ENCODE measurements at places on chromosomes 7 and 10. TPM values are rescaled to one million over a fixed set of nuclear protein-coding genes. Genes with fewer than 3 reads are reported as not detected.

The ANXA8L1 gene
- total RNA-seq = 193 TPM

The THSD7A gene
- 1.00 TPM for total RNA-seq

The PPP3CB gene
- 19.2 TPM for total RNA-seq

The PITX3 gene
- not detected for total RNA-seq

The DYDC2 gene
- not detected for total RNA-seq

The CLCN1 gene
- total RNA-seq = 0.68 TPM

The ZNF775 gene
- 1.3 TPM for total RNA-seq

The CCDC172 gene
- not detected for total RNA-seq

The TRPV5 gene
- total RNA-seq = not detected

The NACAD gene
- total RNA-seq = 0.20 TPM

The DGKI gene
- total RNA-seq = 0.20 TPM

The PLOD3 gene
- 10.6 TPM for total RNA-seq

The IL6 gene
- not detected for total RNA-seq

The HABP2 gene
- total RNA-seq = 0.04 TPM

The VENTX gene
- total RNA-seq = 0.12 TPM

The SH2D4B gene
- 0.04 TPM for total RNA-seq

The SLC13A1 gene
- not detected for total RNA-seq

The ADRB1 gene
- total RNA-seq = 0.04 TPM

The CTAGE15 gene
- 1.4 TPM for total RNA-seq

The ATP6V0A4 gene
- 1.6 TPM for total RNA-seq

- peak; percentile 39 for ATAC-seq
Observed at GRCh38 chr10:80485946-80486764, 32.0 kb downstream of the TSPAN14 start.

GRCh38 chr7:98238976-98239375, 13.1 kb downstream of the TECPR1 start:
- ATAC-seq = no peak

GRCh38 chr10:69884686-69885085, 83.0 kb downstream of the COL13A1 start:
- no peak for ATAC-seq

DNA sequence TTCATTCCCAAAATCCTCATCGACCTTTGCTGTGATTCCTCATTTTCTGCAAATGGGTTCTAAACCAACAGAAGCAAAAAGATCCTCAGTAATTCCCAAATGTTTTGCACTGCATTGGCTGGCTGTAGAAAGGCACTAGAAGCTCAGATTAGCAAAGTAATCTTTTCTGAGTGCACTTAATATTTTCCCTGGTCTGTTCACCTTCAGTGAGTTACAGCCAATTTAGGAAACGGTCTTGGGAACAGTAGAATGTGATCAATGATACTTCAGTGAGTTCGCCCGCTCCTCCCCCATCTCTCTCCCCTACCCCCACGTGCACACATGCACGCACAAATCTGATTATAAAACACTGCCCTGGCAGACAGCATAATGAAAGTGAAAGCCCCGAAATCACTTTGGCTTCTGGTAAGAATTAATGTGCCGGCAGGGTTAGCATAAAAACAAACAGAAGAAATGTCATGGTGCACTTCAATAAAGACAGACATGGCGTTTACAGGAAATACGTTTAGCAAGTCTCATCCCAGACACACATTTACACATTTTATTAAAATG, 201.3 kb upstream of the CDCA7L start:
- ATAC-seq = no peak

- ATAC-seq = no peak
Observed at GRCh38 chr7:10308276-10308675, 665.4 kb upstream of the PHF14 start.

GRCh38 chr10:80493522-80494051, 39.5 kb downstream of the TSPAN14 start:
- ATAC-seq = peak; percentile 11

GRCh38 chr7:33379891-33380525, 250.6 kb downstream of the BBS9 start:
- ATAC-seq = no peak

GRCh38 chr7:144019457-144019856, 19.3 kb downstream of the OR6B1 start:
- no peak for ATAC-seq

- no peak for ATAC-seq
Observed at GRCh38 chr7:26365901-26366275, 74.2 kb downstream of the SNX10 start.

DNA sequence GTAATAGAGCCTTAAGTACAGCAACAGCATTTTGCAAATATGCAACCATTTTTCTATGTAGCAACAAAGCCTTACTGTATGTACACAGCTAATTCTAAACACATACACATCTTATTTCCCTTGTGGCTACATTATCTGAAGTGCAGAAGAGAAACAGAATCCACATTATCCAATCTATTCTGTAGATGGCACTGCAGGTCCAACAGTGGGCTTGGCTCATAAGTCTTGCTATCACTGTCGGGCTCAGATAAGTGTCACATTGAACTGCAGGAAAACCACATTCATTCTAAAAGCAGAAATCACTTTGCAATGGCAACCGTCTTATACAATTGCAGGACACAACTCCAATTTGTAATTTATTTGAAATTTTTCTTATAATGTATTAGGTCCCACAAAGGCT, 109.8 kb upstream of the NOBOX start:
- ATAC-seq = no peak

DNA sequence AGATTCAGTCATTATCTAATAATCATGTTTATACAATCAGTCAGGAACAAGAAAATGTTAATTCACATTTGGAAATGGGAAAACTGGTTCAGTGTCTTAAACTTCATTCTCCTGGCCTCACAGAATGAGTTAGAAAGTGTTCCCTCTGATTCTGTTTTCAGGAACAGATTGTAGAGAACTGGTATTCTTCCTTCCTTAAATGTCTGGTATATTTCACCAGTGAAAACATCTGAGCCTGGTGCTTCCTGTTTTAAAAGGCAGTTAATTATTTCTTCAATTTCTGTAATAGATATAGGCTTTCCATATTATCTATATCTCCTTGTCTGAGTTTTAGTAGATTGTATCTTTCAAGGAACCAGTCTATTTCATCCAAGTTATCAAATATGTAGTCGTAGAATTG, 97.1 kb upstream of the TMEM168 start:
- ATAC-seq = no peak

- ATAC-seq = no peak
Observed at GRCh38 chr7:72040641-72041040, 371.5 kb downstream of the CALN1 start.

DNA sequence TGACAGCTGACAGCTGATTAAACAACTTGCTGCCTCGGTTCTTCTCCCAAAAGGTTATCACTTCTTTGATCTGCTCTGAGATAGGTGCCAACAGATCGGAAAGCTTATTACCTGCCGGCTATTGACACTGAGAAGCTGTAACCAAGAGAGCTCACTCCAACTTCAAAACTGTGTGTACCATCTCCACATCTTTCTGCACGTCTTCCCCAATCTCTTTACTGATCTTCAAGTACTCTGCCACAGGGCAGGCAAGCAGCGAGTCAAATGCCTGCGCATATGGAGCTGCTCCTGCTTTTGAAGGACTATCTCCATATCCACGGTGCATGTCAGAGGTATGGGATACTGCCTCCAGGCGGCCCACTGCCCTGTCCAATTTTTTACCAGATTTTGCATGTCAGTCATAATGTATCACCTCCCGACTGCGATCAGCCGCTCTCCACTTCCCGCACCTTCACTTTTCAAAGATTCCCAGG, 352 bp upstream of the ZNF485 start:
- no peak for ATAC-seq

DNA sequence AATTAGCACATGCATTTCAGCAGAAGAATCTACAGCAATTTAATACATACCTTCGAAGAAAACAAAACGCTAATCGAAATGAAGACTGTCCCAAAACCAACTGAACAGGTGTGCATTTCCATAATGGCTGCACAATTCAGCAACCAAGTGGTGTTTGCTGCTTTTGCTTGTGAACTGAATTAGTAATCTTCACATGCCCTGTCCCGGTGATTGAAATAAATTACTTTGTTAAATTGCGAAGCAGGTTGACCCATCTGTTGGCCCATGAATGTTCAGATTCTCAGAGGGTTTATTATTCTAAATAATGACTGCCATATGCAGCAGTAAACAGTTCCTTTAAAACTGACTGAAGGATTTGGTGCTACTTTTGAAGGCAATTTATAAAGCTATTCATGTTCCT, 445.2 kb upstream of the NFE2L3 start:
- no peak for ATAC-seq

GRCh38 chr7:53437336-53437735, 401.9 kb downstream of the POM121L12 start:
- no peak for ATAC-seq

DNA sequence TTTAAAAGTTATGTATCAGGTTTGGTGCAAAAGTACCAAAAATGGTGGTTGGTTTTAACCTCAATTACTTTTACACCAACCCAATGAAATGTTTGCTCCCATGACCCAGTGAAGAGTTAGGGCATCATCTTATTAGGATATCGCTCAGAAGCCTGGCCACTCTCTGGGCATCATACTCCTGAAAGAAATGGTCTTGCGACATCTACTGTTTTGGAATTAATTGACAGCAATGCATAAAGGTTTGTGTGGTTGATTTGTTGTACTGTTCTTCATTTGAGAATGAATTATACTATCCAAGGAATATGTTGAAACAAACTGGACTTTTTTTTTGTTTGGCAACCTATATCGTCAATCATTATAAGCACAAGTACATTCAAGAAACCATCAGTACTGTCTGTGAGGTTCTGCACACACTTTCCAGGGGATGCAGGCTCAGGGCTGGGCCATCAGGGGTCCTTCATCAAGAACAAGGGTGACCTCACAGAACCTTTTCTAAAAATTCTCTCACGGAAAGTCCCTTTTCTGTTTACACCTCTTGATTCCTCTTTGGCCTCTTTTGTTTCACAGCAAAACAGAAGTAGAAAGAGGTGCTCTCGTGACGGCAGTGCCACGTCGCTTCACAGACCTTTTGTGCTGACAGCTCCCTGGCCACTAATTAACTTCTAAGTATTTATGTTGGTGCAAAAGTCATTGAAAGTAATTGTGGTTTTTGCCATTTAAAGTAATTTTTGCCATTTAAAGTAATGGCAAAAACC, 117.2 kb upstream of the KLF6 start:
- no peak for ATAC-seq

DNA sequence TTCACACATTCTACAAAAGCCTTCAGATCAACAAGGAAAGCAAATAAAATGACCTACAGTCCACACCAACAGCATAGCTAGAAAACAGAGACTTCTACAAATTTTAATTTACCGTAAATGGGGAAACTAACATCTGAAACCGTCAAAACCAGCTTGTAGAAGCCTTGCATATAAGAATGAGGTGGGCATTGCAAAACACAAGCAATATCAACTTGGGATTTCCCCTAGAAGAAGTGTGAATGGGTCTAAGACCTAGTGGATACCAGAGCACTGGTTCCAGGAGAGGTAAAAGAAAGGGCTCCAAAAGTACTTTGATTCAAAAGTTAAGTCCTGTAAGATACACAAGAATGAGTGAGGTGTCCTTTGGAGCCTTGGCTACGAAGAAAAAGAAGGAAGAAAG, 18.7 kb downstream of the RTKN2 start:
- ATAC-seq = no peak

- no peak for ATAC-seq
Observed at GRCh38 chr10:43294241-43294658, 27.4 kb upstream of the RASGEF1A start.

- peak; percentile 95 for ATAC-seq
Observed at GRCh38 chr7:95772298-95772770, at the start of gene DYNC1I1. Gene DYNC1I1, plus strand, starts transcription at chr7:95772554. Its CDS starts 32,176 bp downstream, at chr7:95804730.

DNA sequence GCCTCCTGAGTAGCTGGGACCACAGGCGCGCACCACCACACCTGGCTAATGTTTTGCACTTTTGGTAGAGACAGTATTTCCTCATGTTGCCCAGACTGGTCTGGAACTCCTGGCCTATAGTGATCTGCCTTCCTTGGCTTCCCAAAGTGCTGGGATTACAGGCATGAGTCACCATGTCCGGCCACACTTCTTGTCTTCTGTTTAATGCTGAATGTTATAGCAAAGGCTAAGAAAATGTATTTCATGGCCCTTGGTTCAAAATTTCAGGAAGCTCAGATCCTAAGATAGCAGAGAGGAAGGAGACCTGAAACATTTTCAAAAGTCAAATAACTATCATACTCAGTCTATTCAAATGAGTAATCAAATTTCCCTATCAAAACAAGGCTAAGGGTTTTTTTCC, 229.6 kb downstream of the BAMBI start:
- ATAC-seq = no peak

- no peak for ATAC-seq
Observed at GRCh38 chr10:95287281-95287680, 3.5 kb downstream of the PDLIM1 start.

DNA sequence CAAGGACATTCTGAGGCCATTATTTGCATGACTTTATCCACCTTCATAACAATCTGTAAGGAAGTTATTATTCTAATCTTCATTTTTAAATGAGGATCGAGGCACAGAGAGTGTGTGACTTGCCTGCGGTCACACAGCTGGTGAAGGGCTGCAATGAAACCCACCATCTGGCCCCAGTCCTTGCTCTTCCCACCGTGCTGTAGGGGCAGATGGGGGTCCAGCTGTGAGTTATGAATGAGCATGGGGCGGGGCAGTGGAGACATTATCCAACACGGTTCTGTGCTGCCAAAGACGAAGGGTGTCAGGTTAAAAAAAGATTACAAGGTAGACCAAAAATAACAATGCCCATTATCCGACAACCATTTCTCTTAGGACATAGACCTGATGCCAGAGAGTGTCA, 417.5 kb upstream of the MGMT start:
- no peak for ATAC-seq

DNA sequence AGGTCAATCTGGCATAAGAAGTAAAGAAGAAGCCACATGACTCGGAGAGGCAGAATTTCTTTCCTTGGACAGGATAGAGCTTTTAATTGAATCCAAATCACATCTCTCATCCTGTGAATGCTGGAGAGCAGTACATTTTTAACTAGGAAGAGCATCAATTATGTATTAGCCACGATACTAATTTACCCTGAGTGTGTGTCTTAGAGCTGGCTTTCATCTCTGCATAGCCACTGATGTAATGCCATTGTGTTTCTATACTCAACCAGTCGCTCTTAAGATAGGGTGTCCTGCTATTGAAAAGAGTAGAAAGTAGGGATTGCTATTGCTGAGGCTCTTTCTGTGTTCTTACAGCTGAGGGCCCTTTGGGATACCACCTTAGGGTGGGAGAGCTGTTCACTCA, 280.3 kb downstream of the AUTS2 start:
- ATAC-seq = no peak

- ATAC-seq = no peak
Observed at GRCh38 chr10:85524001-85524666, 842.5 kb downstream of the GRID1 start.

DNA sequence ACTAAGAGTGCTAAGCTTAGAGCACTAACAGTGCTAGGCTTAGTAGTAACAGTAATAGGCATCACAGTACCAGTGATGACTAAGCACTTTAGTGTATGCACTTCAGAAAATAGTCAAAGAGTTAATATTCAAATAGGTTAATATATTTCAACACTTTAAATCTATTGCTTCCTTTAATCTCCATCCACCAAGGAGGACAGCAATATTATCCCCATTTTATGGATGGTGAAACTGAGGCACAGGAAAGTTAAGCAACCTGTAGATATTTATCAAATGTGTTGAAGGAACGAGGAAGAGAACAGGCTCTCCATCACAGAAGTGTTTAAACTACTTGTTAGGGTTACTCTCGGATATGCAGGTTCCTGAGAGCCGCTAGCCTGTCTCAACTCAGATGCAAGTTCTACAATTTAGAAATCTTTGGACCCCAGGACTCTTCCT, 165.5 kb downstream of the PRKAG2 start:
- no peak for ATAC-seq

GRCh38 chr10:4595719-4596319, 230.2 kb upstream of the AKR1E2 start:
- no peak for ATAC-seq

All from esophagus mucosa (tissue), 1 donor.